Cardiac muscle cell (in vitro differentiated cells and primary cell): ENCODE measurements at places on chromosomes 2 and 18.

DNA sequence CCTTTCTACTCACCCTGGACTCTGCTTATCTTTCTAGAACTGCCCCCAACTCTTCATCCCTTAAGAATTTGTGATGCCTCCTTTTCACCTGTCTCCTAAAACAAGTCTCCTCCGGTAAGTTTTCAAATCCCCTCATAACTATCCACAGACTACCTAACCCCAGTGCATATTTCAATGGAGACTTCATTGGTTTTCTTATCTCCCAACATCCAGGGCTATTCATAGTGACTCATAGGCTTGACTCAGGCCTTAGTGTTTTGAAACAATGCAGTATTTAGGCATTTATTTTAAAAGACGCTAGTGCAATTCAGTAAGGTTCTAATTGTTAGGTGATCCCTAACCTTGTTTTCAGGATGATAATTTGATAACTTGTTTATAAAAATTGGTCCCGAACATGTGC is 399.2 kb downstream of the CPS1 start:
- peak; percentile 60 for DNase-seq

- DNase-seq, result no peak
Measured at GRCh38 chr18:58091099-58091611, 47.1 kb downstream of the NEDD4L start.

- DNase-seq, result no peak
Measured at GRCh38 chr18:67608615-67609273, 92.2 kb upstream of the DSEL start.

GRCh38 chr2:20186078-20186854 is 38.7 kb downstream of the SDC1 start:
- no peak for DNase-seq

DNA sequence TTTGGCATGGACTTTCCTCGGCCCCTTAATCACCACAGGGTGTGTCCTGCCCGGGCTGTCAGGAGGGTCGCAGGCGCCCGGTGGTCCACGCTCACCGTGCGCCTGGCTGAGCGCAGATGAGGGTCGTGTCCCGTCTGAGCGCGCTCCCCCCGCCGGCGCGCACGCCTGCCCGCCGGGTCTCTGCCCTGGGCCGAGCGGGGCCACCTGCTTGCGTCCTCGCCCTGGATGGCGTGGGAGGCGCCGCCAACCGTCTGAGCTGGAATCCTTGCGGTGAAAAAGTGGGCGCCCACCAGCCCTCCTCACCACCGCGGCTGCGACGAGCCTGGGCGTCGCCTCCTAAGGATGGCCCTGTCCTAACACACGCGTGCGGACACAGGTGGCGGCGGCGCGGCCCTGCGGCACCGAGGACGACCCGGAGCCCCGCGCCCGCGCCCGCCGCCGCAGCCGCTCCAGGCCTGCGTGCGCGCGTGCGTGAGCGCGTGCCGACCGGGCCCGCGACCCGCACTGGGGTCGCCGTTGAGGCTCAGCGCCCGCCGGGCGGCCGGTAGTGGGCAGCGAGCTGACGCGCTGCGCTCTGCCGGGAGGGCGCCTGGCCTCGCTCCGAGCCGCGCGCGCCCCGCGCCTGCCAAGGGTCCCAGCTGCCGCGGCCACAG is 126.6 kb downstream of the ARHGEF4 start:
- peak; percentile 44 for DNase-seq

GRCh38 chr18:64240316-64240715 is 91.4 kb upstream of the LINC00305 start:
- DNase-seq, result no peak

GRCh38 chr18:24089515-24090337 is 49.1 kb upstream of the CABYR start:
- DNase-seq, result no peak

- no peak for DNase-seq
Measured at GRCh38 chr2:130832296-130832940, 4.3 kb upstream of the ARHGEF4 start.

- DNase-seq, result no peak
Measured at GRCh38 chr2:212173756-212174510, 364.7 kb downstream of the ERBB4 start.

GRCh38 chr18:49690312-49690711 is 123.0 kb downstream of the ACAA2 start:
- DNase-seq, result peak; percentile 88

DNA sequence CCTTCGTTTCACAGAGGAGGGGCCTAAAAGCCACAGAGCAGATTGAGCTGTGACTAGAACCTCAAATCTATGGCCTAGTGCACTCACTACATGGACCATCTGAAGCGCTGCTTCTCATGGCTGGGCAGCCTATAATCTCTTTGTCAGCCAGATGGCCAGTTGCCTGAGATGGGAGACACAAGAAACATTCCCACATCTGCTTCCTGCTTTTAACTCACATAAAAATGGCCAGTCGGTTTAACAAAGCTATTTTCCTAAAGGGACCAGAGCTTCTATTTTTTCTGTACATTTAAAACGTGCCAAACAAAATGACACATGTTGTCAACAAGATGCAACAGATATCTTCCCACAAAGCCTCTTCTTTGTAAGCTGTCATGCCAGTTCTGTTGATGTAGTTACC is 173.8 kb downstream of the GFPT1 start:
- DNase-seq, result no peak

DNA sequence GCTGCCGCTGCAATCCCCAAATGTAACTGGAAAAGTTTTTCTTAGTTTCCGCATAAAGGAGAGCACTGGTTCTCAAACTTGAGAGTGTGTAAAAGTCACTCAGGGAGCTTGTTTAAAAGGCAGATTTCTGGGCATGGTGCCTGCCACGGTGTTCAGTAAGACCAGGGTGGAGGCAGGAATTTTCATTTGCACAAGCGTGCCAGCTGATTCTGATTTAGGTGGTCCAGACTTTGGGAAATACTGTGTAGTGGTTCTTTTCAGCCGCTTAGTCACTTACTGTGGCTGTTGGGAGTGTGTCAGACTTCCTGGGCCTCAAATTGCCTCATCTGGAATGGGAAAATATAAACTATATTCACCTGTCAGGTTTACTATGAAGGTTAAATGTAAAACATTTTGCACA is 788 bp downstream of the ARMC9 start:
- no peak for DNase-seq

DNA sequence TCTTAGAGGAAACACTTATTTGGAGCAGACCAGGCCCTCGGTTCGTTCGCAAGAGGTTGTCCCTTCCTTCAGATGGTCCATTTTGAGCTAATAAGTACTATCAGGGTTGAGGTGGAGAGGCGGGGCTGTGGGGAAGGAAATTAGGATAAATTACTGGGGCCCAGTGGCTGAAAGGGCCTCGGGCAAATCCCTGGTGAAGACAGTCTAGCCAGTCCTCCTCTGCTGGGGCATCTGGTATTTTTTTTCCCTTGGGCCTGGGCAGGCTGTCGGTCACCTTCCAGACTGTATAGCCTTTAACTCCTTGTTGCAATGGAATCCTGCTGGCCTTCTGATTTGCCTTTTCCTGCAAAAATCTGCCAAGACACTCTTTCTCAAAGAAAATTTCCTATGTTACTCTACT is 1.7 kb upstream of the MYO3B start:
- DNase-seq, result no peak

GRCh38 chr18:36265015-36265414 is 32.5 kb upstream of the FHOD3 start:
- DNase-seq, result peak; percentile 78

GRCh38 chr2:181788897-181789555 is 102.5 kb upstream of the ITPRID2 start:
- no peak for DNase-seq

GRCh38 chr2:26193578-26194231 is 20.8 kb downstream of the GAREM2 start:
- DNase-seq, result no peak

DNA sequence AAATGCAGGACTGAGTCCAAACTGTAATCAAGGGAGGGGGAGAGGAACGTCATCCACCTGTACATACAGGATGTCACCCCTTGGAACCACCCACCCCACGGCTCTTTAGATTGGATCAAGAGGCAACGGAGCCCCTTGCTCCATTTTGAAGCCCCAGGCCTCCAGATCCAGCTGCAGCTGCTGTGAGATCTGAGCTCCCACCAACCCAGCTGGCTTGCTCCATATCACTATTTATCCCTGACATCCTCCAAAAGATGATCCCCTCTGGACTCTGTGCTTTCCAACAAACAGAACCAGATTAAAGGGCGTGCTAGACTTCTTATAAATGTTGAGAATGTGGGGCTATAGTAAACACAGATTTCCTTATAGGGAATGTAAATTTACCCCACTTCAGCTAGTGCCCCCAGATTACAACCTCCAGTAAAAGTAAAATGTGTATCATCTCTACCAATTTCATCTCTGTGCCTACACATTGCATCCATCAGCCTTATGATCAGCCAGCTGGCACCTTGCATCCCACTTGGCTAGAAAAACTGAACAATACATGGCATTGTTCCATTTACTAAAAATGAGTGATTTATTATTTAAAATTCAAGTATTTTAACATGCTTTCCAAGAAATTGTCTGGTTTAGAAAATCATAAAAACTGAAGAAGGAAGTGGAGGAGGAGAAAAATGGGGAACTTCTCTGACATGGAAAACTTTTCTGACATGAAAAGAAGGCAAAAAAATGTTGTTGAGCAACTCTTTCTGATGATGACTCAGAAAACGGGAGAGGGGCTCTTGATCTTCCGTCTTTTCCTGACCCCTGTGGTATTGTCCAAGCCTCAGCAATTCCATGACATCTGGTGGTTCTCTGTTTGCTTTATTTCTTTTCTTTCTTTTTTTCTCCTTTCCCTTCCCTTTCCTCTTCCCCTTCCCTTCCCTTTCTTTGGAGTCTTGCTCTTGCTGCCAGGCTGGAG is 262.6 kb upstream of the THUMPD2 start:
- DNase-seq, result no peak

DNA sequence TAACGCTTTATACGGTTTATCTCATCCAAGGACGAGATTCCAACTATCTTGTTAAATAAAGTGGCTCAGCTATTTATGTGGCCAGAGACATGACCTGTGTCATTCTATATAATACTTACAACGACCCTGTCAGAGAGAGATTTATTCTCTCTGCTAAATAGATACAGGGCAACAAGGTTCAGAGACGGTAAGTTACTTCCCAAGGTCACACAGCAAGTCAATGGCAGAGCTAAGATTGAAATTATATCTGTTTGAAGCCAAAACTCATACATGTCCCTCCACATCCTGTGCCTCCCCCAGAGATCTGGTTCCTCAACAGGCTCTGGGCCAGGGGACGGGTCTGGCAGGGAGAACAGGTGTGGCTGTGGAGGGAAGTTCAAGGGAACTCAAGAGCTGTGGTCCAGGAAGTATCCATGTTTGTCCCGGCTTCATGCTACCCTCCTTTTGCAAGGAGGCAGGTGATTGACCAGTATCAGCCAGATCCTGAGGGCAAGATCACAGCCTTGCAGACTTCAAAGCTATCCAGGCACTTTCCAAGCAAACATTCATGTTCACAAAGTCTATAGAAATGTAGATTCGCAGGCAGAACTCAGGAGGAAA is 99.8 kb downstream of the CAPN13 start:
- no peak for DNase-seq

DNA sequence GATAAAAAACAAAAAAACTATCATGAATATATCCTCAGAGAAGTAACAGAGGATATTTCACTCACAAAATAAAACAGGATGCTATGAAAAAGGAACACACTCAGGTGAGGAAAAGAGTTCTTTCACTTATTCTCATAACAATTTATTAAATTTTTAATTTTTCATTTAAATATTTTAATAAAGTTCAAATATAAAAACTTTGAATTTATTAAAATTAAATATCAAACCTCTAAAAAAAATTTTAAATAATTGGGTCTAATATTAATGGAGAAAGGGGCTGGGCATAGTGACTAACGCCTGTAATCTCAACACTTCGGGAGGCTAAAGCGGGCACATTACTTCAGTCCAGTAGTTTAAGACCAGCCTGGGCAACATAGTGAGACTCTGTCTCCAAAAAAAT is 10.1 kb downstream of the THADA start:
- no peak for DNase-seq
